ENCODE measurements at places on chromosomes 16 and 17.

DNA sequence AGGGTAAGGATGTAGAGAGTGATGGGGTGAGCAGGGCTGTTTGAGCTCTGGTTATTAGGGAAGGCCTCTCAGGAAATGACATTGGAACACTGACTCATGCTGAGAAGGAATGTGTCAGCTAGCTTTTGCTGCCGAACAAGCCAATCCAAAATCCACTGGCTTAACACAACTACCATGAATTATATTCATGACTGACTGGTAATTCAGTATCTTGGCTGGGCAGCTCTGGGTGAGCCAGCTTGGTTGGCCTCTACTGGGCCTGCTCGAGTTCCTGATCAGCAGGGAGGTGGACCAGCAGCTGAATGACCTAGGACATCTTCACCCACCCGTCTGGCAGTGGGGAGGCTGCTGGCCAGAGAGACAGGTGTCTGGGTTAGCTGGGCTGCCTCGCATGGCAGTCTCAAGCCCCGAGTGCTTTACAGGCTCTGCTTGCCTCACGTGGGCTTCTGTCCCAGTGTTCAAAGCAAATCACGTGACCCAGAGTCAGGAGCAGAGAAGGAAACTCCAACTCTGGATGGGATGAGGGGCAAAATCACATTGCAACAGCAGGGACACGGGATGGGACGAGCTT is 209.4 kb downstream of the KATNIP start:
- peak; percentile 11 for DNase-seq

DNA sequence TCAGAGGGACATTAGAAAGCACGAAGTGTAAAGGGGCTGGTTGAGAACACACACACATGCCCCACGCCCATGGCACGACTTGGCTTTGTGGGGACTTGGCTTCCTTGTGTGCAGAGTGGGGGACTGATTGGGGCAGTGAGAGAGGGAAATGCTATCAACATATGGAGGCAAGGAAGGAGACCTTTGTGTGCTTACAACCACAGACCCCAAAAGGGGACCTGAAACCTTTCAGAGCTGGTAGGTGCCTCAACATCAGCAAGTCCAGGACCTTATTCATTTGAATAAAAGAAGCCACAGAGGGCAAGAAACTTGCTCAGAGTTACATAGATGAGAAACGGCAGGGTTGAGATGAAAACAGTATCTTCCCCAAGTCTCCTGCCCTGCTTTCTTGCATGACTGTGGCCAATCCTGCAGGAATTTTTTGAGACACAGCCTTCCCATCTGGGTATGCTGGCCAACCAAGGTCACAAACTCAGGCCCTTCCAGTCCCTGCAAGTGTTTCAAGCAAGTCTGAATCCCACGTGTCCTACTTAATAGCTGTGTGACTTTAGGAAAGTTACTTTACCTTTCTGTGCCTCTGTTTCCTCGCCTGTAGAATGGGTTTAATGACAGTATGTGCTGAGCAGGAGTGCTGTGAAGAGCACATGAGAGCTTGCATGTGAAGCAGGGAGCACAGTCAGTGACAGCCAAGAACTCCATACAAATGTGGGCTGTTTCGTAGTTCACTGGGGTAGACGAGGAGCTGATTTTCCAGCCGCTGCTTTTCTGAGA is 26.2 kb downstream of the C16orf78 start:
- DNase-seq: no peak

GRCh38 chr17:41919165-41919817 is 540 bp upstream of the ACLY start:
- peak; percentile 34 for DNase-seq

GRCh38 chr16:68033101-68033500 is 10.0 kb downstream of the DUS2 start:
- DNase-seq: no peak

DNA sequence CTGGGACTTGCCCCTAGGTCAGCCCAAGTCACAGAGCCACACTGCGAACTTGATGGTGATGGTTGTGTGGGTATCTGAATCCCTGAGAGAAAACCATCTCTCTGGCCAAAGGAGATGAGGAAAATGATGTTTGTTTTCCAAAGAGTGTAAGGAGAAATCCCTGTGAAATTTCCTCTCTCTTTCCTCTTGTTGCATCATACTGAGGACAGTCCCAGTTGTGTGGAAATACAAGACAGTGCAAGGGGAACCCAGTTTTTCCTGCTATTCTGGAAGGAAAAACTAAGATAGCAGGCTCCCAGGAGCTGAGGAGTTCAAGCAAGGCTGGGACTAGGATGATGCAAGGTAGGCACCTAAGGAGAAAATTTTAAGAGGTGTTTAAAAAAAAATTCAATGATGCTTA is 86.8 kb upstream of the TOM1L1 start:
- no peak for DNase-seq

DNA sequence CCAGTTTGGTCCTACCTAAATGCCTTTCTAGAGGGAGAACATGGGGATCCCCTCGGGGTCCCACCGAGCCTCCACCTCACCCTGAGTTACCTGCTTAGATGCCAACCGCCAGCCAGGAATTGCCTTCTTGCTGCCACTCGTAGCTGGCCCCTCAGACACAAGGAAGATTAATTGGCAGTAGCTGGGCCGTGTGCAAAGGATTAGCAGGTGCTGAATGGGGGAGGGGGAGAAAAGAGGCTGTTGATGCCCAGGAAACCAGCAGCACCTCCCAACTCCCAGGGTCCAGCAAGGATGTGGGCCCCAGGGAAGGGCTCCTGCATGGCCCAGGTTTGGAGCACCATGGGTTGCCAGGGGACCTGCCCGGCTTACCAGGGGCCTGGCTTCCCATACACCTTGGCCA is at the start of gene CNGB1:
TSS of gene CNGB1 (minus strand) at position 159 of the 400 bp plus-strand sequence. CDS start 3,842 bp downstream, outside the sequence.
- no peak for DNase-seq

GRCh38 chr16:50334106-50334975 is 34.4 kb downstream of the BRD7 start:
- DNase-seq: no peak

- no peak for DNase-seq
Measured at GRCh38 chr17:21817791-21818364, 125.6 kb downstream of the KCNJ18 start.

- no peak for DNase-seq
Measured at GRCh38 chr17:54860617-54861470, 39.8 kb upstream of the TOM1L1 start.

DNA sequence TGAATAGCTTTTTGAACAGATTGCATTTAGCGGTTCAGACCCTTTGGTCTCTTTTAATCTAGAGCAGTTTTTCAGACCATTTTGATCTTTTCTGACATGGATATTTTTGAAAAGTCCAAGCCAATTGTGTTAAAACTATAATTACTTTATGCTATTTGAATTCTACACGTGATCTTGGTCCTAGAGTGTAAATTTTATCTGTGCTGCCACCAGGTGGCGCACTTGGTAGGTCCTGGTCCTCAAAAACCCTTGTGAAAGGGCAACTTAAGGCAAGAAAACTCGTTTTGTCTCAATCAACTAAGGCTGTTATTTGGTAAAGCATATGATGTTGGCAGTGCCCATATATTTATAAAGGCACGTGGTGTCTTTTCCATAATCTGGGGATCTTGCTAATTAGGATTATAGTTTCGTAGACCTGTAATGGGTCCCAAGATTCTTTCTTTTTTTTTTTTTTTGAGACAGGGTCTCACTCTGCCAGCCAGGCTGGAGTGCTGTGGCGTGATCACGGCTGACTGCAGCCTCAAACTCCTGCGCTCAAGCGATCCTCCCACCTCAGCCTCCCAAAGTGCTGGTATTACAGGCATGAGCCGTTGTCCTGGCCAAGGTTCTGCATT is 43.9 kb upstream of the TEX2 start:
- peak; percentile 70 for DNase-seq

DNA sequence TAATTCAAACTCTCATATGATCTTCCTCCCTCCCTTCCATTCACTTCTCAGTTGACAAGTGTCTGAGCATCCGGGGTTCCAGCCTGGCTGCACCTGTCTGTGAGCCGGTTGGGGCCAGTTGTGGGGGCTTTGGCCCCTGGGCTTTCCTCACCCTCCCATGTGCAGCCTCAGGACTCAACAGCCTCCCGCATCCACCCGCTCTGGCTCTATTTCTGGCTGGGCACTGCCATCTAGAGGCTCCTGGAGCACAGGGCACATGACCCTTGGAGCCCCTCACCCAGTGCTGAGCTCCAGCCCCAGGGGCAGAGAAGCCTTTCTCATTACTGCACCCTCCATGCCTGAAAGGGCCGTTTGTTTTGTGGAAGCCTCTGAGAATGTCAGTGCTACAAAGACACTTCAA is 43.3 kb downstream of the HAPSTR1 start:
- DNase-seq: peak; percentile 35

DNA sequence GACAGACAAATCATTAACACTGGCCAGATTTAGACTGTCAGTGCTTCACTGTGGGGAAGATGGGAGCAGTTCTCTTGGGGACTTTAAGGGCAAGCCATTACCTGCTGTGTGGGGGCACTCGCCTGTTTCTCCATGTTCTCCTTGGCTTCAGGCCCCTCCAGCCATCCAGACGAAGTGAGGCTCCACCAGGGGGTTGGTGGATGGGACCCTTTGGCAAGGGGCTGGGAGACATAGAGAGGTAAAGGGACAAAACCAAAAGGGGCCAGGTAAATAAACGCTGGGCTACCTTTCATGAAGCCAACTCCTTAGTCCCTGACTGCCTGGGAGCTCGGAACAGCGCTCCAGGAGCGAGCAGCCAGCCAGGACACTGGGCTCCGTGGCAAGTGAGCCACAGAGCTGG is 14.0 kb downstream of the TBX4 start:
- DNase-seq: no peak

DNA sequence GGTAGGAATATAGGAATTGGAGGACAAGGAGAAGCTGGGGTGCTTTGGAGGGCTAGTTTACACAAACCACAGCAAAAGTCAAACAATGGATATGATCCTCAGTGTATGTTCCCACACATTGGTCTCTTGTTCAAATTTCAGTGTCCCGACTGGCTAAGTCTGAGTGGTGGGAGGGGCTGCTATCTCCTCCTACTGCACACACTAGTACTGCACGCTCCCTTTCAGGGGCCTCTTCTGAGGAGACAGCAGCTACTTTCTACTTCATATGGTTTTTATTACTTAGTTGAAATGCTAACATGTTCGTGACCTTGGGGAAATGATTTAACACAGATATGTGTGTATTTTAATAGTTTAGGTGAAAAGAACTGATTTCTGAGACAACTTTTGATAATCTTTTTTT is 18.8 kb upstream of the KRT10 start:
- no peak for DNase-seq

DNA sequence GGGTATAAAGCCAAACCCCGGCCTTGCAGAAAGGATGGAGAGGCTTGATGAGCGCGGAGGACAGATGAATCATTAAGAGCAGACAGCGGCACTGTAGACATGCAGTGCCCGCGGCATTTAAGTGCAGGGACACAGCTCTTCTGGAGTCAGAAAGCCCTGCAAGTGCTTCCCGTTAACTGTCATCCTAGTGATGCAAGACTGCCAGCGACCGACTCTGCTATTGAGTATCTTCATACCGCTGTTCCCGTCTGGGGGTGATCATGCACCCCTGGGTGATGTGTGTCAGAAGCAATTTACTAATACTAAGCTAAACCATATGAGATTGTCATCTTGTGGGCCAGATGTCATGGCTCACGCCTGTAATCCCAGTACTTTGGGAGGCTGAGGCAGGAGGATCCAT is 101.0 kb downstream of the ABCC6 start:
- no peak for DNase-seq

DNA sequence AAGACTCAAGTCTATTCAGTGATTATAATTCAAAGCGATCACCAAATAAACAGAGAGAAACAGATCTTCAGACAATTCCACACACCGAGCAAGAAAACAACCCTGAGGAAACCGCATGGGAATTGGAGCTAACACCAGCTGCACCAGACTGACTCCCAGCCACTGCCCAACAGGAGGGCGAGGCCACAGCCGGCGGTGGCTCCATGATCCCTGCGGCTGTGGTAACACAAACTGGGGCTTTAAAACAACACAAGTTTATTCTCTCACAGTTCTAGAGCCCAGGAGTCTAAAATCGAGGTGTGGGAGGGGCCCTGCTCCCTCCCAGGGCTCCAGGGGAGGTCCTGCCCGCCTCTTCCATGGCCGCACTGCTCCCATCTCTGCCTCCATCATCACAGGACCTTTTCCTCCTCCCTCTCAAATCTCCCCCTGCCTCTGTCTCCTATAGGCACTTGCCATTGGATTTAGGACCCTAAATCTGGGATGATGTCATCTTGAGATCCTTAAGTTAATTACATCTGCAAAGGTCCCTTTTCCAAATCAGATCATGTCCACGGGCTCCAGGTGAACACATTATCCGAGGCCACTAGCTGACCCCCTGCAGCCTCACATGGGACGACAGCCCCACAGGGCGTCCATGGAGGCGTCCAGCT is 9.7 kb upstream of the HEXD start:
- DNase-seq: no peak

DNA sequence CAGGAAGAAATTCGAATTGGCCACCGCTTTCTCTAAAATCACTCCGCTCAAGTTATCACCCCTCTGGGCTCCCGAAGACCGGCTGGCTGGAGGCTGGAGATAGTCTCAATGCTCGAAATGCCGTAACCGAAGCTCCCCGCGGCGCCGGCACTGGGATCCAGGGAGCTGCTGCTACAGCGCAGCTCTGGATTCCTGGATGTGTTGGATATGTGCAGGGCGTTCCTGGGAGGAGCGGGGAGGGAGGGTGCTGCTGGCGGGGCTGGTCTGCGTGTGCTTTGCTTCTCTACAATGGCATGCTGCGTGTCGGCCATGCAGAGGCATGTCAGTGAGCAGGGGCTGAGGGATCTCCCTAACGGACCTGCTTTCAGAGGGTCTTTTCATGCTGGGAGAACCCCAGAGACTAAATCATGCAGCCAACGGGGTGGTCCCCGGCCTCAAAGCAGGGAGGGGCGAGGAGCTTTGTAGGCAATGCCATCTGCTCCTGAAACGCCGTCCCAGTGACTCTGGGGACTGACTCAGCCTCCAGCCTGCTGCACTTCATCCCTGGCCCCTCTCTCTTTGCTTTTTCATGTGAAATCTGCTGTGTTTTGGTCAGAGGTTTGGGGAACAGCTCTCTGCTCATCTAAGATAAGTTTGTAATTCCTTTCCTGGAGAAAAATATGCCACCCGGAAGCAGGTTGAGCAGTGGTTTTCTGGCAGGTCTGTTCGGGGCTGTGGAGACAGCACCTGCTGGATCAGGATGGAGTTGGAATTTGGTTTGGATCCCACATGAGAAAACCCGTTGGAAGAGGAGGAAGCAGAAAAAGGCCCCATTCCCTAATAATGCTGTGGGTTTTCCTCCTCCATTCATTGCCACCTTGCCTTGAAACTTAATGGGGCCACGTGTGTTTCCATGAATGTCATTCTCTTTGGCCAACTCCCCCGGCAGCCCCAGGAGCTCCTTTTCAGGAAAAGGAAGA is 311.4 kb downstream of the SEC14L1 start:
- DNase-seq: no peak

DNA sequence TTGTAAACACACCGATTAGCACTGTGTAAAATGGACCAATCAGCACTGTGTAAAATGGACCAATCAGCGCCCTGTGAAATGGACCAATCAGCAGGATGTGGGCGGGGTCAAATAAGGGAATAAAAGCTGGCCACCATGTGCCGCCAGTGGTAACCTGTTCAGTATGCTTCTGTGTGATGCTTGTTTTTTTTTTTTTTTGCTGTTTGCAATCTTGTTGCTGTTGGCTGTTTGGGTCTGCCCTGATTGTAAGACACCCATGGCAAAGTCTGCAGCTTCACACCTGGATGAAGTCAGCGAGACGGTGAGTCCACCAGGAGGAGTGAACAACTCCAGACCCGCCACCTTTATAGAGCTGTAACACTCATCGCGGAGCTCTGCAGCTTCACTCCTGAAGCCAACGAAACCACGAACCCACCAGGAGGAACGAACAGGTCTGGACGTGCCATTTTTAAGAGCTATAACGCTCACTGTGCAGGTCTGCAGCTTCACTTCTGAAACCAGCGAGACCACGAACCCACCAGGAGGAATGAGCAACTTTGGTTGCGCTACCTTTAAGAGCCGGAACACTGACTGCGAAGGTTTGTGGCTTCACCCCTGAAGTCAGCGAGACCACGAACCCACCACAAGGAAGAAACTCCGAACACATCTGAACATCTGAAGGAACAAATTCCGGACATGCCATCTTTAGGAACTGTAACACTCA is 85.0 kb upstream of the MED9 start:
- peak; percentile 15 for DNase-seq
